GM12878 (cell line): ENCODE measurements at places on chromosomes 13 and 19.

DNA sequence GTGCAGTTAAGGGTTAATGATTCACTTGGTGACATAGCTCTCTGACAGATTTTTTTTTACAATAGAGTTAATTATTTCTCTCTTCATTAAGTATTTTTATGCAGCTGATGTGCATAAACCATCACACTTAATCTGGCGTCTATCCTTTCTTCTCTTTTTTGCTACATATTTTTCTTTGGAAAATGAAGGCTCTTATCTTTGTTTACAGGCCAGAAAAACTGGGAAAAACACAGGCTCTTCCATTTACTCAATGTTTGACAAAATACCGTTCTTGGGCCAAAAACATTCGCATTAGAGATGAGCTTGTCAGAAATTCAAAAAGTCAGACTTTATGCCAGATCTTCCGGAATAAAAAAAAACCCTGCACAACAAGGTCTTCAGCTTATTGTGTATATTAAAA lies 12.0 kb downstream of the ZNF253 start:
- DNase-seq: no peak

DNA sequence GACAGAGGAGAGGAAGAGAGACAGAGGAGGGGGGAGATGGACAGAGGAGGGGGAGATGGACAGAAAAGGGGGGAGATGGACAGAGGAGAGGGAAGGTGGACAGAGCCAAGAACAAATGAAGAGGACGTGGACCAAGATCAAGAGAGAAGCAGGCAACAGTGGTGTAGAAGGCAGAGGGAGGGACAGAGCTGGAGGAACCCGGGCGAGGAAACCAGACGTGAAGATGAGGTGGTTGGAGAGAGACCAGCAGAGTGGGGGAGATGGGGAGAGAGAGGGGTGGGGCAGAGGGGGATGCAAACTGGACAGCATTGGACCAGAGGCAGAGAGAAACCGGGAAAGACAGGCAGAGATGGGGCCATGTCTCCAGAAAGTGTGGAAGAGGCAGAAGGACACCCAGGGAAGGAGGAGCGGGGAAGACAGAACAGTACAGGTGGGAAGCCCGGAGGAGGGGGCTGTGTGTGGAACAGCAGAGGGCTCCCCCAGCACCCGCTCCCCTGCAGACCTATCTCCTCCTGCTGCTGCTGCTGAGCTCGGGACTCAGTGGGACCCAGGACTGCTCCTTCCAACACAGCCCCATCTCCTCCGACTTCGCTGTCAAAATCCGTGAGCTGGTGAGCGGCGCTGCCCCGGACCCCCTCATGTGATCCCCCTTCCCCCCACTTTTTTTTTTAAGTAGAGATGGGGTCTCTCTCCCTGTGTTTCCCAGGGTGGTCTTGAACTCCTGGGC lies 1.3 kb downstream of the FLT3LG start:
- DNase-seq: no peak

DNA sequence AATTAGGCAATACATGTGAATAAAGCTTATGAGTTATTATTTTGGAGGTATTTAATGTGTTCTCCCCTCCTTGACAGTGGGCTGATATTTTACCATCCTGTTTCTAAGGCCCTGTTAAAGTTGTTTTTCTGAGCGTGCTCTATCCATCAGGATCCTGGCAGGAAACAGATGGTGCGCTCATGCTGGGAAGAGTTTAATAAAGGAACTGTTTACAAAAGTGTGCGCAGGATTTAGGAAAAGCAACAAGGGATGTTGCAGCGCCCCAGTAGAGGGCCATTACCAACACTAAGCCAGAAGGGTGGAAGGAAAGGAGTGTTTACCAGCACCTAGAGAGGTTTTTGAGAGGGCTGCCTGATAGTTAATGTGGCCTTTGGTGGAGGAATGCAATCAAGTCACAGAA lies 374.5 kb downstream of the KCNRG start:
- no peak for DNase-seq

- DNase-seq: no peak
Measured at GRCh38 chr19:48319647-48320541, 5.5 kb upstream of the EMP3 start.
